ENCODE measurements at places on chromosomes 13 and 19. TPM values are rescaled to one million over a fixed set of nuclear protein-coding genes. Genes with fewer than 3 reads are reported as not detected.

The TECR gene
- total RNA-seq: 169 TPM

The CA11 gene
- 2.1 TPM for total RNA-seq

The C13orf42 gene
- not detected for total RNA-seq

The PRRG2 gene
- total RNA-seq: 10.0 TPM

The ZNF224 gene
- 11.7 TPM for total RNA-seq

The OVOL3 gene
- total RNA-seq: not detected

The KIR2DL3 gene
- not detected for total RNA-seq

The C19orf67 gene
- total RNA-seq: not detected

The SWSAP1 gene
- 2.5 TPM for total RNA-seq

The DNAAF3 gene
- total RNA-seq: 1.1 TPM

The HNRNPM gene
- total RNA-seq: 112 TPM

Measured in airway epithelial cell (primary cell).